ENCODE measurements at places on chromosomes 12 and 14.

- peak; percentile 23 for DNase-seq
These were observed 543.7 kb upstream of the TMEM132C start for GRCh38 chr12:127723251-127723650.

GRCh38 chr12:76032043-76032981, 736 bp upstream of the PHLDA1 start:
- peak; percentile 78 for DNase-seq

DNA sequence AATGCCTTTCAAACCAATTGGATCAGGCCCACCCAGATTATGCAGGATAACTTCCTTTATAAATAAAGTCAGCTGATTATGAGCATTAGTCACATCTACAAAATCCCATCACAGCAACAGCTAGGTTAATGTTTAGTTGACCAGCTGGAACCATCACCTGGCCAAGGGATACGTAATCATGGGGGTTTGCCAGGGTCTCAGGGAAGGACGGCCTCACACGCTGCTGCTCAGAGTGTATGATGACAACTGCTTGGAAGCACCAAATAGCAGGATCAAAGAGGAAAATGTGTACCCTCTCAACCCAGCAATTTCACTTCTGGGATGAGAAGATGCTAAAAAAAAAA, 162.6 kb downstream of the SLC15A4 start:
- DNase-seq: peak; percentile 41

- no peak for DNase-seq
These were observed 22.2 kb upstream of the HDAC7 start for GRCh38 chr12:47841910-47842309.

- DNase-seq: no peak
These were observed 502.3 kb downstream of the TMEM132D start for GRCh38 chr12:129401572-129401971.

- DNase-seq: peak; percentile 16
These were observed 134.2 kb upstream of the SLCO1C1 start for GRCh38 chr12:20560935-20561334.

- no peak for DNase-seq
These were observed 194.8 kb downstream of the CACNA1C start for GRCh38 chr12:2247596-2247995.

DNA sequence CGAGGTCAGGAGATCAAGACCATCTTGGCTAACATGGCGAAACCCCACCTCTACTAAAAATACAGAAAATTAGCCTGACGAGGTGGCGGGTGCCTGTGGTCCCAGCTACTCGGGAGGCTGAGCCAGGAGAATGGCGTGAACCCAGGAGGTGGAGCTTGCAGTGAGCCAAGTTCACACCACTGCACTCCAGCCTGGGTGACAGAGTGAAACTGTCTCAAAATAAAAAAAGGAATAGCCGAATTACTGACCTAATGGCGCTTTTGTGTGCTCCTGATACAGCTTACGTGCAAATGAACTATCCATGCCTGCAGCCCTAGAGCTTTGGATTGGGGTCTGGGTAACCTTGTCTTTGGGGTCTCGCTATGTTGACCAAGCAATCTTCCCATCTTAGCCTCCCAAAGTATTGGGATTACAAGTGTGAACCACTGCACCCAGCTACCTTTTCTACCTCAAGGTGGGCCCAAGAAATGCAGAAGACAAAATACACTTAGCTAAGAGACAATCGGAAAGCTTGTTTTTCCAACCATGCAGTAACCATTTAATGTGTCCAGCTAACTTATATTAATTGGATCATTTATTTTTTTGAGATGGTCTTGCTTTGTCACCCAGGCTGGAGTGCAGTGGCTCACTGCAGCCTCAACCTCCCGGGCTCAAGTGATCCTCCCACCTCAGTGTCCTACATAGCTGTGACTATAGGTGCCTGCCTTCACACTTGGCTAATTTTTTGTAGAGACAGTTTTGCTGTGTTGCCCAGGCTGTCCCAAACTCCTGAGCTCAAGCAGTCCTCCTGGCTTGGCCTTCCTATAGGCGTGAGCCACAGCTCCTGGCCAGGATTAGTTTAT, 5.5 kb downstream of the PABPN1 start:
- no peak for DNase-seq

DNA sequence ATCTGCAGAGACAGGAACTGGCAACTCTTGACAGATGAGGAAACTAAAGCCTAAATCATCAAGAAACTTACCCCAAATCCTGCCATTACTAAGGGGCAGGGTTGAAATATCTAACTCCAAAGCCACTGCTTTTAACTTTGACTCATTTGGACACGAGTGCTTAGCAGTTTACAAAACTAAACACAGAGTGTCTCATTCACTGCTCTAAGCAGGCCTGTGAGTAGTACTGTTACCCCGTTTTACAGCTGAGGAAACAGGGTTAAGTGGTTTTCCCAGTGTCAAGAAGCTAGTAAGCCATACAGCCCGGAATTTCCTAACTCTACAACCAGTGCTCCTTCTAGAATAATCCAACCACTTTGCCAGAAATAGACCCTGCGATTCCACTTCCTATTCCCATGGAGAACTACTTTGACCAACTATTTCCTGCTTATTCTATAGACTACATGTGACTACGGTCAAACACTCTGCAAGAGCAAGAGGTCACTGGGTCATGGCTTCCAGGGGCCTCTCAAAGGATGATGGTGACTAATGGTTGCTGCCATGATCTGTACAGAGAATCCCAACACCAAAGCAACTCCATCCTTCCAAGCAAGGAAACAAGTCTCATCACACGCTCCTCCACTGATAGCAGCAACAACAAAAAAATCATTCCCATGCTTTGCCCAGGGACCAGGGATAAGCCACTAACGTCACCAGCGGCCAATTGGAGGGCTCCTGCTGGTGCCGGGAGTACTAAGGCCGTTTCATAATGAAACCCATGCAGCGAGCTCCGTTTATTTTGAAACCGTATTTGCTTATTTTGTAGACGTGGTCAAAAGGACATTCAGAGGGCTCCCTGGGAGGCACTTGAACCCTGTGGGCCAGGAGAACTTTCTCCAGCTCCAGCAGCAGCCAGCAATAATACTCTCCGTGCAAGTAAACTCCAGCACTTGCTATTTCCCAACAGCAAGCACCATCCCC, 56.3 kb downstream of the NUAK1 start:
- DNase-seq: no peak

DNA sequence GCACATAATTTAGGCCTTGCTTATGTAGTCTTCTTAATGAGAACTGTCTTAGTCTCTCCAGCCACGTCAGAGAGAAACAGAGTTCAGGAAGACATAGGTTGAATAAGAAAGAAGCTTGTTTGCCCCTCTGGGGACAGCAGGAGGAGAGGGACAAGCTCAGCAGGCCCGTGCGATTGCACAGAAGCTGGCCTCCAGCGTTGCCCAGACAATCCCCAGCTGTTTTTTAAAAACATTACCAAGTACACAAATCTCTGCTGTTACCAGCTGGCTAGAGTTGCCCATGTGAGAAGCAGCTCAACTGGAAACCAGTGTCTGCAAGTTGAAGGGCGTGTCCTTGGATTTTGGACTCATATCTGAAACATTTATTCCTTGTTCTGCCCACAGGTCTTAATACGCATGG, 232.6 kb downstream of the EFCAB11 start:
- peak; percentile 45 for DNase-seq

DNA sequence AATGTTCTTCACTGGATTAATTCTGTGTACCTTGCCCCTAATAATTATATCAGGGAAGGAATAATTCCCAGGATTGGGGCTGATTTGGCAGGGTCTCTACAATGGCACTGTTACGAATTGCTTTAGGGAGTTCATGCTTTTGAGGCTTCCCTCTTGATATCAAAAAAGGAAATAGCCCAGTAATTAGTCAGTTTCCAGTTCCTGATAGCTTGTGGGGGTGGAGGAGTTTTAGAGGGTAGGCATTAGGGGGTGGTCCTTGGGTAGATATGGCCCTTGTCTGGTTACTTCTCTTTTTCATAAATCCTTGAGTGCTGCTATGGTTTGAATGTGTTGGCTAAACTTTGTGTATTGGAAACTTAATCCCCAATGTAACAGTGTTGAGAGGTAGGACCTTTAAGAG, 6.1 kb upstream of the SRSF5 start:
- DNase-seq: no peak

- no peak for DNase-seq
These were observed 323.6 kb downstream of the TMTC2 start for GRCh38 chr12:83010169-83010804.
